Subcutaneous preadipocyte (primary cell): ENCODE measurements at places on chromosomes 11 and 22. TPM values are rescaled to one million over a fixed set of nuclear protein-coding genes. Genes with fewer than 3 reads are reported as not detected.

Gene RGL4
- not detected in 2 replicates for total RNA-seq

Gene FREY1
- total RNA-seq, result 1.5 and 2.3 TPM in 2 replicates

Gene AQP11
- 0.59 and 1.1 TPM in 2 replicates for total RNA-seq

Gene ESAM
- total RNA-seq, result under 0.01 and 0.39 TPM in 2 replicates

Gene MOGAT2
- not detected in 2 replicates for total RNA-seq

Gene GNG3
- total RNA-seq, result not detected in 2 replicates

Gene SEC14L6
- under 0.01 TPM in 1 of 2 replicates, not detected in the other for total RNA-seq

Gene IGSF22
- total RNA-seq, result under 0.01 TPM in 1 of 2 replicates, not detected in the other

Gene TMEM191C
- 0.73 and 0.78 TPM in 2 replicates for total RNA-seq

Gene SAA1
- not detected in 2 replicates for total RNA-seq

Gene TAF6L
- total RNA-seq, result 14.7 and 19.5 TPM in 2 replicates

Gene OSM
- total RNA-seq, result not detected in 2 replicates

Gene SLCO2B1
- total RNA-seq, result 0.59 TPM in 1 of 2 replicates, not detected in the other

Gene NRXN2
- total RNA-seq, result 9.2 and 17.2 TPM in 2 replicates

Gene RFPL1
- not detected in 2 replicates for total RNA-seq

Gene ARHGAP42
- 5.1 and 12.1 TPM in 2 replicates for total RNA-seq

Gene SLC16A8
- total RNA-seq, result not detected in 2 replicates

Gene OR8D1
- not detected in 2 replicates for total RNA-seq

Gene RBMXL2
- not detected in 2 replicates for total RNA-seq

Gene TEX54
- total RNA-seq, result not detected in 2 replicates

Gene MFNG
- 0.59 TPM in 1 of 2 replicates, not detected in the other for total RNA-seq

Gene KDM4D
- 0.37 and 0.98 TPM in 2 replicates for total RNA-seq

Gene GRM5
- under 0.01 TPM in 2 replicates for total RNA-seq

Gene DBX1
- total RNA-seq, result not detected in 2 replicates

Gene MS4A6E
- total RNA-seq, result not detected in 2 replicates

Gene NXPE4
- total RNA-seq, result not detected in 2 replicates

Gene SLC22A9
- total RNA-seq, result not detected in 2 replicates

Gene ANKK1
- total RNA-seq, result under 0.01 TPM in 1 of 2 replicates, not detected in the other

Gene GPR137
- 9.6 and 12.1 TPM in 2 replicates for total RNA-seq

Gene ZP1
- total RNA-seq, result 0.37 and 0.98 TPM in 2 replicates

Gene SYNGR1
- total RNA-seq, result 1.8 and 2.2 TPM in 2 replicates

Gene BTBD18
- not detected in 2 replicates for total RNA-seq

Gene RCOR2
- 1.8 and 2.7 TPM in 2 replicates for total RNA-seq

Gene DDX25
- total RNA-seq, result not detected in 2 replicates
